NCI-H2029 treated with DMSO at 0.1 percent for 48 hours (cell line): ENCODE measurements at places on chromosomes 6 and 20.
A peak's percentile ranks its signal among the peaks of the same experiment; 100 is the strongest.

GRCh38 chr6:30951907-30952469 is 11.2 kb downstream of the MUCL3 start:
- DNase-seq: no peak

GRCh38 chr20:10747019-10747418 is 73.2 kb upstream of the JAG1 start:
- DNase-seq: no peak

DNA sequence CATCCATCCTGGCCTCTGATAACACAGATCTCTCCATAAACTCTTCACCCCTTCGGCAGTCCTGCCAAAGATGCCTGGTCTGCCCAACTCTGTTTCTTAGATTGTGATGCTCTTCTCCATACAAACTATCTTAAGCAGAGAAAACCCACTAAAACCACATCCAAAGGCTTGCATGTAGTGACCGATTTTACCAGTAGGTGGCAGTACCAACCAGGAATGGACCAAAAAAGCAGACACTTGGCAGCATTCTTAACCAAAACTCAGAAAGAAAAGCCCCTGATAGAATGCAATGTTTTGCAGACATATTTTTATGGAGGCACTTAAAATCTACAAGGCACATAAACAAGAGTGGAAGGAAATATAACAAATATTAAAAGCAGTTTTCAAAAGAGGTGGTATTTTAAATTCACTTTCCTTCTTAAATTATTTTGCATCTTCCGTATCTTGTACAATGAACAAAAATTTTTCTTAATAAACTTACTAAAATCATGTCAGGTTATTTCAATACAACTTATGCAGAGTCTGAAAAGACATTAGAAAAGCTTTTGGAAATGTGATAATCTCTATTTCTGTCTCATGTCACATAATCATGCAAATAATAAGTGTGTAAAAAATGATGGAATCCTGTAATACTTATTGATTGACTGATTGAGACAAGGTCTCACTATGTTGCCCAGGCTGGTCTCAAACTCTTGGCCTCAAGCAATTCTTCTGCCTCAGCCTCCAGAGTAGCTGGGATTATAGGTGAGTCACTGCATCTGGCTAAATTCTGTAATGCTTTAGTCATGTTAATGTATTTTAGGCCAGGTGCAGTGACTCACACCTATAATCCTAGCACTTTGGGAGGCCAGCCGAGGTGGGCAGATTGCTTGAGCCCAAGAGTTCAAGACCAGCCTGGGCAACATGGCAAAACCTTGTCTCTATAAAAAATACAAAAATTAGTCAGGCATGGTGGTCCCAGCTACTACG is 29.4 kb downstream of the LRP11 start:
- no peak for DNase-seq

- DNase-seq: no peak
Measured at GRCh38 chr6:1315560-1316386, 3.9 kb downstream of the FOXQ1 start.

DNA sequence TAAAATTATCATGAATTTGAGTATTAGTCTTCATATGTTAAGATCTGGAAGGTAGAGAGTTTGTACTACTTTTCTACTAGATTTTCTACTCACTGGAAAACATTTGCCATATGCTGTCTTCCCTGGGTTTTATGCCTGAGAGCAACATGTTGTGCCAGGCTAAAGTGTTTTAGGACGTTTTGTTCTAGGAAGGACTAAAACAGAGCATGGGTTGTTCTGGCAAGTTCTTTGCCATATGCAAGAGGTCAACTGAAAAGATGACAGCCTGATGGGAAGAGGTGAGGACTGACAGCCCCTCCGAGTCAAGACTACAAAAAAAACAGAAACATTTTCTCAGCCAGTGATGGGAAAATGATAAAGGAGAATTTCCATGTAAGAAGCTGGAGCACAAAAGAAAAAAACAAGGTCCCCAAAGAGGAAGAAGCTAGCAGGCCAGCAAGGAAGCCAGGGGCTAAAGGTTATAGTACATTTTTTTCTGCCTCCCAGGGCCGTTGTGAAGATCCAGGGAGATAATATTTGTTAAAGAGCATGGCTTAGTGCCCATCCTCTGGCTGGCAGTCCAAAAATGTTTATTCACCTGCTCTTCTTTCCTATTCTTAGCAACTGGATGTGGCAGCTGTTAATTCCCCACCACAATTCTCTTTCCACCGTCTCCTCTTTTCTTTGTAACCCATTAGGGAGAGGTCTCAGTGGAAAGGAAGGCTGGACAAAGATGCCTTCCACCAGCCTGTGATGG is 7.8 kb downstream of the SCGN start:
- DNase-seq: peak; percentile 78
